Placental pericyte (primary cell): ENCODE measurements at places on chromosomes 7 and 10. TPM values are rescaled to one million over a fixed set of nuclear protein-coding genes. Genes with fewer than 3 reads are reported as not detected.

CABCOCO1 gene
- 0.14 and 0.22 TPM in 2 replicates for total RNA-seq

SFRP4 gene
- 0.14 TPM in 1 of 2 replicates, not detected in the other for total RNA-seq

SMO gene
- 1.3 and 4.2 TPM in 2 replicates for total RNA-seq

VAX1 gene
- not detected in 2 replicates for total RNA-seq

OPALIN gene
- total RNA-seq = not detected in 2 replicates

SLC18A3 gene
- total RNA-seq = not detected in 2 replicates

AKR1D1 gene
- total RNA-seq = not detected in 2 replicates

TYW1B gene
- 1.7 and 4.8 TPM in 2 replicates for total RNA-seq

PPP1R17 gene
- not detected in 2 replicates for total RNA-seq

FRAT1 gene
- total RNA-seq = 0.86 and 1.8 TPM in 2 replicates

AS3MT gene
- 0.43 and 0.88 TPM in 2 replicates for total RNA-seq

CYP26C1 gene
- 0.14 TPM in 1 of 2 replicates, not detected in the other for total RNA-seq

FAM20C gene
- 19.9 and 86.5 TPM in 2 replicates for total RNA-seq

OIT3 gene
- total RNA-seq = not detected in 2 replicates

SPDYE11 gene
- total RNA-seq = not detected in 2 replicates

SPDYE2B gene
- not detected in 2 replicates for total RNA-seq

UFSP1 gene
- 8.8 and 9.3 TPM in 2 replicates for total RNA-seq

PDLIM1 gene
- total RNA-seq = 37.9 and 105 TPM in 2 replicates

PIK3CG gene
- 0.66 and 1.9 TPM in 2 replicates for total RNA-seq

ACSM6 gene
- not detected in 2 replicates for total RNA-seq

C10orf95 gene
- total RNA-seq = not detected in 2 replicates

TET1 gene
- 7.3 and 8.1 TPM in 2 replicates for total RNA-seq
